ENCODE measurements at places on chromosomes 3 and 15.

DNA sequence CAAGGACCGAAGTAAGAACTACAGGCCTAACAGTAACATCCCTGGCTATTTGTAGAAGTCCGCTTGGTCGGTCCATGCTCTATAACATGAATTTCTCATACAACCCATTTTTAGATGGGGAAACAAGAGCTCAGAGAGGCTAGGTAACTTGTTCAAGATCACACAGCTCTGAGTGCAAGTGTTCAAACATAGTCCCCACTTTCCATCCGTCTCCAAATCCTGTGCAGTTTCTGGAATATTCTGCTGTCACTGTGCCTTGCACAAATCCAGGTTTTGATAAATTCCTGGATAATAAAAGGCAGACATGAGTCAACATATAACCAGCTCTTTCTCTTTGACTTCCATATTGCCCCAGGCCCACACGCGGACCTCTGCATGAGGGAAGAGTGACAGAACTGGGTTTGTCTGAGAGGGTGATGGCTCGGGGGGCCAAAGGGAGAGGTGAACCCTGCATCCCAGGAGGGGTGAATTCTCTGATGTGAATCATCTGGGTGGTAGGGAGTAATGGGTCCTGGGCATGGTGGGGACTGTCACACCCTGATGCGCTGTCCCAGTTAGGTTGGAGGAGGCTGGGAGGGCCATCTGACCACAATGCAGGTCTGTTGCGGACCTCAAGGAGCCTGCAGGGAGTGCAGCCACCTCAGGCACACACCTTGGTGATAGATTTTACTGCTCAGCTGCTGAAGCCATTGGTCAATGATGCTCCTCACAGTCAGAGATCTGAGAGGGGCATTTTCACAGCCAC is 162.2 kb downstream of the SMAD6 start:
- no peak for DNase-seq

DNA sequence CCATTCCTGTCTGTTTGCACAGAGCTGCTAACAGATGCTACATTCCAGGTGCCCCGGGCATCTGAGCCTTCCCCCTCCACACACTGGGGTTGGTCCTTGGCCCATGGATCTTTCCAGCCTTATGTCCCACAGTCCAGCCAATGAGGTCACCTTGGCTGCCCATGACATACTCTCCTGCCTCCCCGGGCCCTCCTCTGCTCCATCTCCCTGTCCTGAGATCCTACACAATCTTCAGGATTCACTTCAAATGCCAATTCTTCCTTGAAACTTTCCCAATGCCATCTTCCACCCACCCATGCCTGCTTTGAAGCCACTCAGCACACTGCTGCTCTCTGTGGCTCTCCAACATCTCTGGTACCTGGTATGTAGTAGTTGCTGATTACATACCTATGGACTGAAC is 4.3 kb downstream of the CHRNA3 start:
- DNase-seq, result no peak

GRCh38 chr3:116155841-116156240 is 289.4 kb downstream of the LSAMP start:
- no peak for DNase-seq

DNA sequence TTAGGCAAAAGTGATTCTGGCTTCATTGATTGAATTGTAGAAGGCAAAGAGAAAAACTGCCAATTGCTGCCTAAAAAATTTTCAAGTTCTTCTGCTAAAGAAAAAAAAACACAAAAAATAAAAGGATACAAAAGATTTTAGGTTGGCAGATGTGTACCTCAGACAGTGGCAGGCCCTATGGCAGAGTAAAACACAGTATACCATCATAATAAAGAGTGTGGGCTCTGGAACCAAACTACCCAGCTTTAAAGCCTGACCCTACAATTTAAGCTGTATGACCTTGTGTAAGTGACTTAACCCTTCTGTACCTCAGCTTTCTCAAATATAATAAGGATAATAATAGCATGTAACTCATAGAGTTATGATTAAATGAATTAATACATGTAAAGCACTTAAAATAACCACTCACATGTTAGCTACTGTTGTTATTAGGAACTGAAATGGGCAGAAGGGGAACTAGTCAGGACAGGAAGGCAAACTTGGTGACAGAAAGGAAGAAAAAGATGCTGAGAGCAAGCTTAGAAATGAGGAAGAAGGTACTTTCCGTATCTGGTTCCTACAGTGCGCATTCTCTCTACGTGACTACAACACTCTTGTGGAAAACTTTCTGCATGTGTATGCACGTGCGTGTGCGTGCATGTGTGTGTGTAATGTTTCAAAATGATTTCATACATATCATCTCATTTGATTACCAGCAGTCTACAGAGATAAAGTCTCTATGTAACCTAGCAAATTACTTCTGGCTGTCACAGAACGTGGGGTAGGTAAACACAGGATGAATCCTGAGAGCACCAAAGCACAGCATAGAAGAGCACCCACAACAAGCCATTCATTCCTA is 13.6 kb upstream of the GATM start:
- DNase-seq, result no peak

GRCh38 chr3:195198426-195199346 is 72.3 kb downstream of the XXYLT1 start:
- DNase-seq, result no peak

DNA sequence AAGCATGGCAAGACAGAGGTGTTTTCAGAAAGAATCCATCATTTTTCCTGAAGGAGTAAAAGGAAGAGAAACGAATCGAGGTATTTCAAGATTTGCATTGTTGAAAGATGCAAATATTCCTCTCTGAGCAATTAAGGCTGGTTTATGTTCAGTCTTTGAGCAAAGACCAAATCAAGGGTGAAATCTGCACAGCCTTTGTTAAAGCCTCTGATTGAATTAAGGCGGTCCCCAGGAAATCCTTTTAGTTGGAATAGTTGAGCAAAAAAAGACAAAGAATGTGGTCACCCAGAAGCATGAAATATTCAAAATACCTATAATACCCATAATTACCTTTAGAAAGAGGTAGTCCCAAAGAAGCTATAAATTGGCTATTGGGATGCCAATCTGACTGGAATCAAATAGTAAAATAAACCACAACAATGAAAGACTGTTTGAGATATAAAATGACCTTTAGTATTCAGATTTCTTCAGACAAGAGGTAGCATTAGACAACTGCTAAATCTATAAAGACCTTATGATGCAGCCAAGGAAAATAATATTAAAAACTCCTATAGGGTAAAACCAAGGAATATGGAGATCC is 1218.1 kb downstream of the ROBO2 start:
- no peak for DNase-seq

- no peak for DNase-seq
Measured at GRCh38 chr15:27220199-27220598, 249.2 kb downstream of the GABRG3 start.

DNA sequence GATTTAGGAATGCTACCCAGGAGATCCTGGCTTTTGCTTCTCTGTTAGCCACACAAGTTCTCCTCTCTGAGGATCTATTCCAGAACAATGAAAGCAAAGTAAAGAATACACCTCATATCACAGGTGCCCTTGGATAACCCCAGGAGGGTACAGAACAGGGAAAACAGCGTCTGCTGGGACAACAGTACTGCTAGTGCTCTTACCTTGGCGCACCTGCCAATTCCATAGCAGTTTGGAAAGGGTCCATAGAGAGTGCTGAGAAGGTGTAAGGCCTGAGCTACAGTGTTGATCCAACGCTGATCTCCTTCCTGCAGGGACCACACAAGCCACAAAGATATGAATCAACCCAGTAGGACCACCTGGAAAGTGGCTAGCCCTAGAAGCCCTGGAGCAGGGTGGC is 12.9 kb upstream of the PRC1 start:
- DNase-seq, result no peak

- no peak for DNase-seq
Measured at GRCh38 chr15:70356062-70356860, 258.5 kb upstream of the TLE3 start.

- DNase-seq, result no peak
Measured at GRCh38 chr15:36161771-36162212, 417.6 kb upstream of the CDIN1 start.

DNA sequence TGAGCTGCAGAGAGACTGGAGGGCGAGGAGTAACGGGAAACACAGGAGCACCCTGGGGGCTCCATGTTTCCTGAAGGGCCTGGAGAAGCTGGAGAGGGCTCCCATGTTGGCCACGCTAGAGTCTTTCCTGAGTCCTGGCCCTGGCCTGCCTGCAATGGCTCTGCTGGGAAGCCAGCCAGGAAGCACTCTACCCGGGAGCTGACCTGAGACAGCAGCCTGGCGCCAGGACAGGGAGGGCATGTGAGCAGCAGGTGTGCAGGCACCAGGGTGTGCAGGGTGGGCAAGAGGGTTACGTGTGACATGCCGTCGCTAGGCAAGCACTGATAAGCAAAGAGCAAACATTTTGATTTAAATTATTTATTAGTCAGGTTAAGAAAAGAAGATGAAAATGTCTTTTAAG is 301.4 kb downstream of the OCA2 start:
- no peak for DNase-seq

GRCh38 chr3:106277731-106278130 is 408.9 kb upstream of the CBLB start:
- no peak for DNase-seq

GRCh38 chr3:184566441-184567414 is 5.1 kb downstream of the EPHB3 start:
- DNase-seq, result no peak

- DNase-seq, result no peak
Measured at GRCh38 chr15:37361621-37362020, 261.3 kb upstream of the MEIS2 start.

DNA sequence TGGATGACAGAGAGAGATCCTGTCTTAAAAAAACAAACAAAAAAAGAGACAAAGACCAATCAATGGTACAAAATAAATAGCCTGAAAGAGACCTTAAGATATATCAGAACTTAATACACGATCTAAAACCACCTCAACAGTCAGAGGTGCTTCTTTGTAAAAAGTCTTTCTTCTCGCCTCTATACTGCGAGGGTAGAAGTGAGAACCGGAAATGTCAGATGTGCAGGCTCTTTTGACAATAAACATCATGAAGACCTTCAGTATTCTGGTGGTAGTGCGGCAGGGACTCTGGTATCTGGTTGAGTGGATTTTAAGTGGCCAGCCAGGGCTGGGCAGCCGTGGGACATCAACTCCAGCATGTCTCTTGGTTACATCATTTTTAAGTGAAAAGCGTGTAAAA is 30.0 kb downstream of the RUBCN start:
- no peak for DNase-seq

GRCh38 chr3:47096959-47097358 is 67.0 kb downstream of the SETD2 start:
- DNase-seq, result no peak

DNA sequence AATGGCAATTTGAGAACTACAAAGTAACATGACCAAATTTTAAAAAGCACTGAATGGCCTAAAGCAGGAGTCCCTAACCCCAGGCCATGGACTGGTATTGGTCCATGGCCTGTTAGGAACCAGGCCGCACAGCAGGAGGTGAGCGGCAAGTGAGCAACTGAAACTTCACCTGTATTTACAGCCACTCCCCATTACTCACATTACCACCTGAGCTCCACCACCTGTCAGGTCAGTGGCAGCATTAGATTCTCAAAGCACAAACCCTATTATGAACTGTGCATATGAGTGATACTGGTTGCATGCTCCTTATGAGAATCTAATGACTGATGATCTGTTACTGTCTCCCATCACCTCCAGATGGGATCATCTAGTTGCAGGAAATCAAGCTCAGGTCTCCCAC is 48.8 kb downstream of the SENP7 start:
- DNase-seq, result no peak

- no peak for DNase-seq
Measured at GRCh38 chr3:42397644-42398043, 12.8 kb downstream of the LYZL4 start.

DNA sequence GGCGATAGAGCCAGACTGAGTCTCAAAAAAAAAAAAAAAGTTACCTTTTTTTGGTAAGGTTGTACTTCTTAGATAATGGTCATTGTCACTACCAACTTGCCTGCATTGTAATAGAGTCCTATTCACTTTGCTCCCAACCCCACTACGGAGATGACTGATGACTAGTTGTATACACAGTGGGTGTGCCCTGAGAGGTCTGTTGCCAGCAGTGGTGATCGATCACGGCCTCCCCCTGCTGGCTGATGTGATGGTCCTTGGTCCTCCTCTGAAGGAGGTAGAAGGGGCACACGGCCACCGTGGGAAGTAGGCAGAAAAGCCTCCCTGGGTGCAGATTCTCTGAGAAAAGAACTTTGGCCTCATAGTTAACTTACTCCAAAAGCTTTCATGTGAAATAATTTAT is 10.7 kb downstream of the GCNT3 start:
- peak; percentile 48 for DNase-seq

GRCh38 chr3:73490453-73491286 is 134.1 kb downstream of the PDZRN3 start:
- DNase-seq, result no peak

DNA sequence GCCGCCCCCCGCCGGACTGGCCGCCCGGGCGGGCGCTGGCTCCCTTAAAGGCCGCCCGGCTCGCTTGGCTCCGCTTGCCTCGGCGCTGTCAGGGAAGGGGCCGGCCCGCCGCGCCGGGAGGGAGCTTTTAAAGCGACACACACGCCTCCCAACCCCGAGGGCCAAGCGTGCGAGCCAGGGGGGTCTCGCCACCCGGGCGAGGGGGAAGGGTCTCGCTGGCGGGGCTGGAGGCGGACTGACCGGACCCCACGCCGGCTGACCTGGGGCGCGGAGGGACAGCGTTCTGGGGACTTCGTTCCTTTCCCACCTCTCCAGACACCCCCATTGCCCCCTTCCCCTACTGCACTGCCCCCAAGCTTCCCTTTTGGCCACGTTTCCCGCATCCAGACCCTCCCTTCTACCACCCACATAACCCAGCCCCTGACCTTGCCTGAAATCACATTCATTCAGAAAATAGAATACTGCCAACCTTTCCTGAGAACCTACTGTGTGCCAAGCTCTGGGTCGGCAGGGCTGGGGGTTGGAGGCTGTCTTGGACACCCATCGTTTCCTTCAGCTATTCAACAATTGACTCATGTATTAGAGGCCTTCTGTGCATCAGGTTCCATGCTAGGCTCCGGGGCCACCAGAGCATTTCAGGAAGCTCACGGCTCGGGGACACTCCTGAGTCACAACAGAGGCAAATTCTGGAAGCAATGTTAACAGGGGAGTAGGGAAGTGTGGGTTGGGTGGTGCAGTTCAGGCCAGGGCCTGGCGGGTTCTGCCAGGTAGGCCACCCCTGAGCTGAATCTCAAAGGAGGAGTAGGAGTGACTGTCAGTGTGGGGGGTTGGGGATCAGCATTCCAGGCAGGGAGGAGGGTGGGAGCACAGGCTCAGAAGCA is at the start of gene INSYN1:
TSS of gene INSYN1 (minus strand) at position 102 of the 881 bp plus-strand sequence. CDS start 2,221 bp downstream, outside the sequence.
- DNase-seq, result no peak

GRCh38 chr3:189824629-189825312 is 193.6 kb downstream of the TP63 start:
- no peak for DNase-seq

GRCh38 chr3:50687127-50687751 is 12.5 kb downstream of the DOCK3 start:
- no peak for DNase-seq

All from erythroblast (primary cell).